ENCODE measurements at places on chromosomes 7 and 10.
A peak's percentile ranks its signal among the peaks of the same experiment; 100 is the strongest.

GRCh38 chr7:115221456-115221855 is 299.6 kb downstream of the MDFIC start:
- DNase-seq: no peak

GRCh38 chr7:129210256-129210988 is 14.4 kb upstream of the AHCYL2 start:
- DNase-seq: peak; percentile 75

GRCh38 chr7:81590131-81590530 is 179.7 kb downstream of the HGF start:
- DNase-seq: no peak

DNA sequence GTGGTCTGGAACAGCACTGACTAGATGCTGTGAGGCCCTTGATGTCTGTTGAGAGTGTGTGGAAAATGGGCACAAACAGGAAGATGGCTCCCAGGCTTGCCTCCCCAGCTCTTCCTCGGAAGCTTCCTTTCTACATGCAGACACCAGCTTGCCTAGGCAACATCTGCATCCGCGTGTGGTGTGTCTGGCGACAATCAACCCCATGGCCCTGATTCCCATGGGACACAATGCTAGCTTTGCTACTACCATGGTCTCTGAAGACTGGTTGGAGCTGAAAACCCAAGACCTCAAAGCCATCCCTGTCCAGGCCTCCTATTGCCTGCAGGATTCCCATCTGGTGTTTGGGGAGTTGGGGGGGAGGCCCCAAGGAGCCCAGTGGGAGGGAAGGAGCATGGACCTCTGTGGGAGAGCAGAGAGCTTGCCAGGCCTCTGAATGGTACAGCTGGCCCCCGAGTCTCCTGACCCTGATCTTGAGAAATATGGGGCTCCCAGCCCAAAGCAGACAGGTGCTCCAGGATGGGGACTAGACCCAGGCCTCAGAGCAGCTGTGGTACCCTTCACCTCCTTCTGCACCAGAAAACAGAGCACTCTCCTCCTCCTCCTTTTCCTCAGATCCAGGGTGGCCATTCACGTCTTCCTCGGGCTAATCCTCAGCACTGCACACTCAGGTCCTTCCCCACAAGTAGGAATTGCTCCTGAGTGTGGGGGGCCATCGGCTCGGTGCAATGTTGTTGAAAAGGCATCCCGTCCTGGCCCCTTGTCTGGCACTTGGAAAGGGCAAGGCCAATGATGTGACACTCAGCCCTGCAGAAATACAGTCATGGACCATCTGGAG is 57.6 kb downstream of the ARHGAP22 start:
- DNase-seq: no peak

DNA sequence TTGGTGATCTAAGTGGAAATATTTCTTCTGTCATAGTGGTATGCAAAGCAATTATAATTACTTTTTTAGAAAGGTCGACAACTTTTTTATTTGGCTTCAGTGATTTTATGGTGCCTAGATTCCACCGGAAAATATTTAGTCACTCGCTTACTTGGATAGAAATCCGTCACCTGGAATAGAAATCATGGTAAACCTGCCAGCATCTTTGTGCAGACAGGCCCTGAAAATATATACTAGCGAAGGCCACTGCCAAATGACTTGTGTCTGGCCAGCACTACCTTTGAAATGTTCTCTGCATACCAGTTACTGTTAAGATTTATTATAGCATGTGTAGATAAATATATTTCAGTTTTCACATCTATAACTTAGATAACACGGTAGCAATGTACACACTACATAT is 226.4 kb downstream of the AGMO start:
- DNase-seq: no peak

DNA sequence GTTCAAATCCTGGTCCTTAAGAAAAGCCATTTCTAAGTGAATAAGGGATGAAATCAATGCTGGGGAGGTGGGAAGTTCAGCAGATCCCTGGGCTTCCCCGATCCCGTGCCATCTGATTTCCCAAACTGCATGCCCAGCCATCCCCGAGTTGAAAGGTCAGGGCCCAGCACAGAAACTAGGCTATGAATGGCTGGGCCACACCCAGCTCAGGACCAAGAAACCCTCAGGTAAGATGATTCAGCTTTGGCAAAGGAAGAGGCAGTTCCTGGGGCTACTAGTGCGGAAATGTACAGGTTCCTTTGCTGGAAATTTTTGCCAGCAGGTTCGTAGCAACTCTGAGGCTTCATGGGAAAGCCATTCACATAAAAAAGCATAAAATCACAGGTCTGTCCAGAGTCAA is 182.7 kb downstream of the FAM107B start:
- DNase-seq: no peak

GRCh38 chr10:121043124-121043849 is 192.1 kb downstream of the WDR11 start:
- no peak for DNase-seq

GRCh38 chr10:97466755-97467154 is 20.8 kb downstream of the ZDHHC16 start:
- no peak for DNase-seq

DNA sequence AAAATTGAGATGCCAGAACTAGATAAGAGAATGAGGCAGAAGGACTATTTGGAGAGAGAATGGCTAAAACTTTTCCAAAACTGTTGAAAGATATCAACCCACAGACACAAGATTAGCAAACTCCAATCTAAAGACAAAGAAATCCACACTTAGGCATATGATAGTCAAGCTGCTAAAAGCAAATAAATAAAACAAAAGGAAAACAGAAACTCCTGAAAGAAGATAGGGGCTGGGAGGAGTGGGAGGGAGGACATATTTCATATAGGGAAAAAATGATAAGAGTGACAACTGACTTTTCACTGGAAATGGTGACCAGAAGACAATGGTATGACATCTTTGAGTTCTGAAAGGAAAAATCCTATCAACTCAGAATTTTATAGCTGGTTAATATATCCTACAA is 105.4 kb upstream of the ADO start:
- no peak for DNase-seq

DNA sequence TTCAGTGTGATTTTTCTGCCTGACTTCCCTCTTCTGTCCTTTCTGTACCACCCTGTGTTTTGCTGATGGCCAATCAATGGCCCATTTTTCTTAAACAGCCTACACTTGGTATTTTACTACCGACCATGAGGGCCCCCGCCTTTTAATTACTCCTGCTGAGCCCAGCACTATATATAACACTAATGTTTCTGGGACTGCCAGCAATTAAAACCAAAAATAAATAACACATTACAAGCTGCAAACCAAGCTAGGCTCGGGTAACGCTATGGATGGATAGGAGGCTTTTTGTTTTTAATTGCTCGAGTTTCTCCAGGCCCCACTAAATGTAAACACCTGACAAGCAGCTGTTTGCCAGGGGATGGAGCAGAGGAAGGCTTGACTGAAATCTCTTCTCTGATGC is 915.4 kb upstream of the AUTS2 start:
- no peak for DNase-seq

DNA sequence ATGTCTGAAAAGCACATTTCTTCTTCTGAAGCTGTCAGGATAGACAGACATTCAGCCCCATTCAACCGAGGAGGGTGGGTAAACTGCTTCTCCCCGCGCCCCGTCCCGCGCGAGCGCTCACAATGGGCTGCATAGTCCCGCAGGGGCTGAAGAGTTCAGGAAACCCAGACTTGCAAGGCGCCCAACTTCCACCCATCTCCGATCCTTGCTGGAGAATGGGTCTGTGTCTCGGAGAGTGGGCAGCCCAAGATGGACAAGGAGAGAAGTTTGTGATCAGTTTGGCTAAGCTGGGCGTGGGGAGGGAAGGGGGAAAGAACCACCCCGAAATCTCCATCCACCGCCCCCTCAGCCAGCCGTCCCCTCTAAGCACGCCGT is 686 bp downstream of the AASS start:
- peak; percentile 15 for DNase-seq

DNA sequence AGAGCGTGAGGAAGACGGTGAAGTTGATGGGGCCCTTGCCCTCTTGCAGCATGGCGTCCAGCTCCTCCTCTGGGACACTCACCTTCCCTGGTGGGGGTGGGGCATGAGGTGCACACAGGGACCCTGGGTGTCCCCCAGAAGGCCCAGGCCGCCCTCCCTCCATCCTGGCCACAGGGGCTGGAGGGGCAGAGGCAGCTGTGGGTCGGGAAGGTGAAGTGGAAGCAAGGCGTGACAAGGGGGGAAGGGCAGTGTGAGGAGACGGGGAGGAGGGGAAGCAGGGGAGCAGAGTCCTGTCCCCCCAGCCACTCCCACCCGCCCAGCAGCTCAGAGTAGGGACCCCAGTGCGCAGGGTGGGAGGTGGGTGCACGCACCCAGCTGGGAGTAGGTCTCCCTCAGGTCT is 791 bp downstream of the MYL7 start:
- no peak for DNase-seq

GRCh38 chr10:105769248-105770184 is 1128.4 kb downstream of the SORCS3 start:
- no peak for DNase-seq

DNA sequence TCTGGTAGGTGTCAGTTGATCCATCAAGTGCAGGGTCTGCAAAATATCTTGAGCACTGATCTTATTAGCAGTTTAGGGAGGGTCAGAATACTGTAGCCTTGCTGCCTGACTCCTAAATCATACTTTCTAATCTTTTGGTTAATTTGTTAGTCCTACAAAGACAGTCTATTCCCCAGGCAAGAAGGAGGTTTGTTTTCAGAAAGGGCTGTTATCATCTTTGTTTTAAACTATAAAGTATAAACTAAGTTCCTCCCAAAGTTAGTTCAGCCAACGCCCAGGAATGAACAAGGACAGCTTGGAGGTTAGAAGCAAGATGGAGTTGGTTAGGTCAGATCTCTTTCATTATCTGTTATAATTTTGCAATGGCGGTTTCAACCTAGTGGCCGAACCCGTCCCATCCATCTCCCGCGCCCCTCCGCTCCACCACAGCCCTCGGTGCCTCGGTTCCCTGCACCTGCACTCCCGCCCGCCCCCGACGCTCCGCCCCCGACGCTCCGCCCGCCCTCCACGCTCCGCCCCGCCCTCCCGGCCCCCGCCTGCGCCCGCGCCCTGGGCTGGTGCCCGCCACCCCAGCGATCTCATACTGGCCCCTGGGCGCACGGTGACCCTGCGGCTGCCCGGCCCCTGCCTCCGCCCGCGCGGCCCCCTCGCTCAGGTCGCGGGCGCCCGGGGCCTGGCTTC is at the start of gene ADCK2:
TSS of gene ADCK2 (plus strand) at position 564 of the 681 bp plus-strand sequence. CDS start 386 bp downstream, outside the sequence.
- DNase-seq: no peak

GRCh38 chr10:119933179-119933578 is 40.6 kb downstream of the SEC23IP start:
- DNase-seq: no peak

DNA sequence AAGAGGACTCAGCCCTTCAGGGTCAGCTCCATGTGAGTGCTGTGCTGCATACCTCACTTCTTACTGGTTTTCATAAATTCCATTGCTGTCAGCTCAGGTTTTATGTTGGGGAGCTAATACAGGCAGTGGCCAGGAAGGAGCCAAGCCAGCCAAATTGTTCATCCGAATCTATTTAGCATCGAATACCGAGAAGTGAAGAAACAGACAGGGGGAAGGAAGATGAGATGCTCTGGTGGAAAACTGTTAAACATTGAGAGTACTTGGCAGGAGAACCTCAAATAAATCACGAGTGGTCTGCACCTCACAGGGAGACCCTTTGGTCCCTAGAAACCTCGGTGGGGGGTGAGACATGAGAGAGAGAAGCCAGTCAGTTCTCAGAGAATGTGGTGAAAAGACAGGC is 196.0 kb upstream of the TMEM72 start:
- no peak for DNase-seq

GRCh38 chr7:99392659-99393354 is 15.6 kb downstream of the PDAP1 start:
- DNase-seq: peak; percentile 65

GRCh38 chr10:49079499-49079898 is 35.8 kb downstream of the VSTM4 start:
- no peak for DNase-seq

GRCh38 chr10:21849607-21850006 is 153.9 kb downstream of the DNAJC1 start:
- no peak for DNase-seq

DNA sequence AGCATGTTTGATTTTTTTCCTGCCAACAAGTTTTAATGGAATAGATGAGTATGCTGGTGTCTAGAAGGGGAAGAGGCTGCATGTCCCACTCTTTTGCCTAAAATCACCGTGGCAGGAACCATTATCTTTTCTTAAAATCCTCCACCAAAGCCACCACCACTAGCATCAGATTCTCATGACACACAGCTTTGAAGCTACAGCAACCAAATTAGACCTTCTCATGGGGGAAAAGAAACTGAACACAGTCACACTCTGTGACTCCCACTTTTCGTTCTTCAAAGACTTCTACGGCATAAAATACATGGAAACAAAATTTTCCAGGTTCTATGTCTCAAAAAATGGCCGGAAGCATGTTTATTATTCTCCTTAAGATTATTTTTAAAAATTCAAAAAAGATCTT is 81.8 kb downstream of the SGMS1 start:
- DNase-seq: no peak

DNA sequence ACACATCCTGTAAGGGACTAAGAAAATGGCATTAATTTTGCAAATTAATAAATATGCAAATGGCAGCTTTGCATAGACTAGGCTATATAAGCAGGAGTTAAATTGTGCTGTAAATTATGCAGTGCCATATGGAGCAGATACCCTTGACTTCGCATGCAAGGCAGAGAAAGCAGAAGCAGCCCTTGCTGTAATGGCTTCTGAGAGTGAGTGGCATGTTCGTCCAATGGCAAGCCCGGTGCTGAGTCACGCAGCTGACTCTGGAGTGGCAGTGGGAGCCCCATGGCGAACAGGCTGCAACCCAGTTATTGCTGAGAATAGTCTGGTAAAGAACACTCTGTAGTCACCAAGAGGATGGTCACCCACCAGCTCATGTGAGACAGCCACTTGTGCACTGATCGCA is 1186.5 kb downstream of the TYW1 start:
- no peak for DNase-seq

DNA sequence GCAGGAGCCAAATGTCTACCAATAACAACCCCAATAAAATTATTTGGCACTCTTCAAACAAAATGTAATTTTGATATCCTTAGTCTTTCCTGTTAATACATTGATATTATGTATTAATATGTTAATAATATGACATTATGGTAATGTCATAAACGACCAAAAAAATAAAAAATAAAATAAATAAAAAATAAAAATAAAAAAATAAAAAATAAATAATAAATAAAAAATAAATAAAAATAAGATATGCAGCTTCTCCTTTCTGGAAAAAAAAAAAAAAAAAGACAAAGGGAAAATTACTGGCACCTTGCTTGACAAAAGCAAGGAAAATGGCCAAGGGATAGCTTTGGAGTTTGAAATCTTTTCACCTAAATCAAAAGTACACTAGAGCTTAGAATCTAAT is 168.5 kb downstream of the PPP1R17 start:
- no peak for DNase-seq

- DNase-seq: no peak
Observed at GRCh38 chr10:79295563-79295962, 51.7 kb upstream of the PPIF start.

DNA sequence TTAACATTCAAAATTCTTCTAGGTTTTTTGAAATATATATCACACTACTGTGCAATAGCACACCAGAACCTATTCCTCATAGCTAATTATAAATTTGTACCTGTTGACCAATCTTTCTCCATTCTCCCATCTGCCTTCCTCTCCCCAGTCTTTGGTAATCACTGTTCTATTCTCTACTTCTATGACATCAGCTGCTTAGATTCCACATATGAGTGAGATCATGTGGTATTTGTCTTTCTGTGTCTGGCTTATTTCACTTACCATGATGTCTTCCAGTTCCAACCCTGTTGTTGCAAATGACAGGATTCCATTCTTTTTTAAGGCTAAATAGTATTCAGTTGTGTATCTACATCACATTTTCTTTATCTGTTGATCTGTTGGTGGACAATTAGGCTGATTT is 54.4 kb upstream of the CCDC6 start:
- DNase-seq: no peak

GRCh38 chr7:43058271-43059066 is 54.0 kb upstream of the HECW1 start:
- DNase-seq: no peak

Data from progenitor cell of endocrine pancreas (in vitro differentiated cells).